ENCODE measurements at places on chromosomes 12 and 14.
A peak's percentile ranks its signal among the peaks of the same experiment; 100 is the strongest.

DNA sequence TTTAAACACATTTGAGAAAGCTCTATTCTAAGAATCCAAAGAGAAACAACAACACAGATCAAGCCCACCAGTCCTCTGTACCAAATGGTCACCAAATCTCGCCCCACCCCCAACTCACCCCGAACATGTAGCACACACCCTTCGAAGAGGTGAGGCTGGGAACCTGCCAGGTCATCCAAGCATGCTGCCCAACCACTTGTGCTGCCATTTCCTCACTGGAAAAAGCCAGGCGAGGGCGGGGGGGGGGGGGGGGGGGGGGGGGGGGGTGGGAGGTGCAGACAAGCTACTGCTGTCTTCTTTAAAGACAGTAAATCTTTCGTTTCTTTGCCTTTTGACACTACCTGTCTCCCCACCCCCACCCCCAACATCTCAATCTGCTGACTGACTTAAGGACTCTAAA is 59.9 kb downstream of the SETD3 start:
- no peak for DNase-seq

DNA sequence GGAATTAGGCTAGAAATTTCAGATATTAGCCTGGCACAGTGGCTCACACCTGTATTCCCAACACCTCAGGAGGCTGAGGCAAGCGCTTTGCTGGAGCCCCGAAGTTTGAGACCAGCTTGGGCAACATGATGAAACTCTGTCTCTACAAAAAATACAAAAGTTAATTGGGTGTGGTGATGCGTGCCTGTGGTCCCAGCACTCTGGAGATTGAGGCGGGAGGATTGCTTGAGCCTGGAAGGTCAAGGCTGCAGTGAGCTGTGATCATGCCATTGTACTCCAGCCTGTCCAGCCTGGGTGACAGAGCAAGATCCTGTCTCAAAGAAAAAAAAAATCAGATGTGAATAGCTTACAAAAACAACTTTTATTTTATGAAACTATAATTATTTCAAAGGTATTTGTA is 15.1 kb downstream of the FRMD6 start:
- no peak for DNase-seq

- no peak for DNase-seq
These were observed 1.3 kb upstream of the ASCL1 start for GRCh38 chr12:102955926-102956737.

GRCh38 chr12:10409392-10409791 is at the start of gene KLRC4:
TSS of gene KLRC4 (minus strand) at chr12:10409757. CDS start at chr12:10409575, 182 bp downstream.
- DNase-seq, result peak; percentile 3

GRCh38 chr14:60064491-60065072 is 27.1 kb upstream of the PCNX4 start:
- DNase-seq, result peak; percentile 67

DNA sequence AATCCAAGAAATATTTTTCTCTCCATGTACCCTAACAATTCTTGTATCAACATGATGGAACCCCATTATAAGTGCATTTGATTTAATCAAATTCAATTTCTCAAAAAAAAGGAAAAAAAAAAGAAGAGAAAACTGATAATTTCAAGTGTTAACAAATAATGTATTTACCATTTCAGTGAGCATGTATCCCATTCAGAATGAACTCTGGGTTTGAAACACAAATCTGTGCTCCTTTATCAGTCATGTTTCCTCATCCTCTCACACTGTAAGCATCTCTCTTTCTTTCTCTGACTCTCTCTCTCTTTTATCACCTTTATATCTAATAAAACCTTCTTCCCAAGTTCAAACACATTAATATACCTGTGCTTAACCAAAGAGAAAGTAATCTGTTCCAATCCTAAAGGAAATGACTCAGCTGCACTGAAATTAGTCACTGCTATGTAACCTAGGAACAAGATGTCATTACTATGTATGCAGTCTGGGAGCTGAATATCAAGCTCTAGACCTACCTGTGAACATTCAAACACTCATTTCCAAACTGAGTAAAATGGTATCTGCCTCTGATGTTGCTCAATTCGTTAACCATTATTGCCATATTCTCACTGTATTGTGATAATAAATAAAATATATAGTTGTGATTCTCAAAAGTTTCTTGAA is 135.0 kb upstream of the LRIG3 start:
- no peak for DNase-seq

DNA sequence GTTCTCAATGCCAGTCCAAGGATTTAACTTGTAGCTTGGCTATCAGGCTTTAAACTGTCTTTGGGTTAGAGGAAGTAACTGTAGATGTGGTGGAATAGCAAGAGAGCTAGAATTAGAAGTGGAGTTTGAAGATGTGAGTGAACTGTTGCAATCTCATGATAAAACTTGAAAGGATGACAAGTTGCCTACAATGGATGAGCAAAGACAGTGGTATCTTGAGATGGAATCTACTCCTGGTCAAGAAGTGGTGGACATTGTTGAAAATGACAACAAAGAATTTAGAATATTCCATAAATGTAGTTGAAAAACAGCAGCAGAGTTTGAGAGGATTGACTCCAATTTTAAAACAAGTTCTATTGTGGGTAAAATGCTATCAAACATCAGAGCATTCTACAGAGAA is 199.0 kb downstream of the DUSP6 start:
- no peak for DNase-seq

DNA sequence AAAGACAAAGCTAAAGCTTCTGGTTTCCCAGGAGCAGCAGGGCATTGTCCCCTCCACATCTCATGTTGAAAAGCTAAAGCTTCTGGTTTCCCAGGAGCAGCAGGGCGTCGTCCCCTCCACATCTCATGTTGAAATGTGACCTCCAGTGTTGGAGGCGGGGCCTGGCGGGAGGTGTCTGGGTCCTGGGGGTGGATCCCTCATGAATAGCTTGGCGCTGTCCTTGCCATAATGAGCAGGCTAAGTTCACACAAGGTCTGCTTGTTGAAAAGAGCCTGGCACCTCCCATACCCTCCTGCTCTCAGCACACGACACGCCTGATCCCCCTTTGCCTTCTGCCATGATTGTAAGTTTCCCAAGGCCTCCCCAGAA is 123.7 kb downstream of the PIWIL1 start:
- DNase-seq, result no peak

- peak; percentile 52 for DNase-seq
These were observed 116.7 kb downstream of the LMNTD1 start for GRCh38 chr12:25436206-25437030.

DNA sequence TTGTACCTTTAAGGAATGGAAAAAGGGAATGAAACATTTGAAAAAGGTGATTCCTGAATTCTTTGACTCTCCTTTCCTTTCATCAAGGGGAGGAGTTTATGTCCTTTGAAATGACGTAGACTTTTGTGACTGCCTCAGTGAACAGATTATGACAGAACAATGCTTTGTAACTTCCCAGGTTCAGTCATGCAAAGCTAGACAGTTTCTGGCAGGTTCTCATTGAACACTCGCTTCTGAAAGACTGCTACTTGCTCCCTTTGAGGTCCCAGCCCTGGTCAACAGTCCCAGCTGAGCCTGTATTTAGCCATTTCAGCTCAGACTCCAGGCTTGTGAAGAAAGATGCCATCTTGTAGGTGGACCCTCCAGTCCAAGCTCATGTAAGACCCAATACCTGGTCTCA is 1178.9 kb downstream of the BCL11B start:
- DNase-seq, result no peak

DNA sequence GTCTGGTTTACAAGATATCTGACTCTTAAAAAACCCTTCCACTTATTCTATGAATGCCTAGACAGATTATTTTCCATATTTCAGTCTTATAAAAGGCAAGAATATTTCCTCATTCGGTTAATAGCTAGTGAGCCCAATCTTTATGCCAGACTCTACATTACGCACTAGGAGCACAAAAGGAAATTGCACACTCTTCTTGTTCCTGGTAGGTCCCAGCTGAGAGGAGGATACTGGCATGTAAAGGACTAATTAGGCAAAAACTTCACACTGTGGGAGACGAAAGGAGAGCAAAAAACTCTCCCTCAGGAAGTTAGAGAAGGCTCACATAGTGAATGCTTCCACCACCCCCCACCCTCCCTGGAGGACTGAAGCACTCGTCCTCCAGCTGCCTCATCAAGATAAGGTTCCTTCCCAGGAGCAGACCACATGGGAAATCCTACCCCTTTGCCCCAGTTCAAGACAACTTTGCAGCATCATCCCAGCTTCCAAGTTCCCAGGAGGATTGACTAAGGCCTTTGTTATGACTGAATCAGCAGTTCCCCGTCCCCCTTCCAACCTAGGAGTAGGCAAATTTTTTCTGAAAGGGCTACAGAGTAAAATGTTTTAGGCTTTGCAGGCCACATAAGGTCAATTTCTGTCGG is 14.5 kb downstream of the CAPZA3 start:
- no peak for DNase-seq

- no peak for DNase-seq
These were observed 9.4 kb upstream of the TCHP start for GRCh38 chr12:109890620-109891170.

GRCh38 chr14:99424306-99424877 is 56.3 kb downstream of the SETD3 start:
- DNase-seq, result no peak

GRCh38 chr14:97747316-97747715 is 950.1 kb downstream of the VRK1 start:
- no peak for DNase-seq

DNA sequence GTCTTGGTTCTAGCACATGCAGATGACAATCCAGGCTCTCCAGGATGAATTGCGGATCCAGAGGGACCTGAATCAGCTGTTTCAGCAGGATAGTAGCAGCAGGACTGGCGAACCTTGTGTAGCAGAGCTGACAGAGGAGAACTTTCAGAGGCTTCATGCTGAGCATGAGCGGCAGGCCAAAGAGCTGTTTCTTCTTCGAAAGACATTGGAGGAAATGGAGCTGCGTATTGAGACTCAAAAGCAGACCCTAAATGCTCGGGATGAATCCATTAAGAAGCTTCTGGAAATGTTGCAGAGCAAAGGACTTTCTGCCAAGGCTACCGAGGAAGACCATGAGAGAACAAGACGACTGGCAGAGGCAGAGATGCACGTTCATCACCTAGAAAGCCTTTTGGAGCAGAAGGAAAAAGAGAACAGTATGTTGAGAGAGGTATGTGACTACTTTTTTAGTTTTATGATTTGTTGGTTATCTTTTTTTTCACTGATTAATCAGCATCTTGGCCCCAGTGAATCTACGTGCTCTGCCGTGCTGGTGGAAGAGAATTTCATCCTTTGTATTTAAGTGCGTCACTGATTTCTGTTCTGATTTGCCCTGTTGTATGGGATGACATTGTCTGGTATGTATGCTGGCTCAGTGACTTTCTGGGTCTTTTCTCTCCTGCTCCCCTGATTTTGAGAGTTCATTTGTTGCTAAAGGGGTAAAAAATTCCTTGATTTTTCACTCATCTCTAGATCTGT is 92.3 kb downstream of the ERC1 start:
- no peak for DNase-seq

GRCh38 chr14:92584816-92585215 is 71.2 kb downstream of the RIN3 start:
- DNase-seq, result peak; percentile 41

GRCh38 chr14:33449268-33449667 is 501.6 kb downstream of the EGLN3 start:
- DNase-seq, result no peak

DNA sequence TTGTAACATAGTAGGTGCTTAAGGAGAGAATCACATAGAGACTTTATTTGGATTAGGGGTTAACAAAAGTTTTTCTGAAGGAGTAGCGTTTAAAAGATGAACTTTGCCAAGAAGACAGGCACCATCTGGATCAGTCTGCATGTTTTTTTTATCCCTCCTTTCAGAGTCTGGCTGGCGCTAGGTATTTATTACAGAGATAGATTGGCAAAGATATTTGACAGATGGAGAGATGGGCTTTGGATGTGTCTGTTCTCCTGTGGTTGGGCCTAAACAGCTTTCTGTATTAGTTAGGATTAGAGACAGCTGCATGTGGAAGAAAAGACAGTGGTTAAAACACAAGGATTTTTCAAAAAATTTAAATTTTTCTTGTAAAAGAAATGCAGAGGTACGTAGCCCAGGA is 133.9 kb downstream of the C12orf75 start:
- no peak for DNase-seq

GRCh38 chr12:91178781-91179180 is 3.8 kb downstream of the DCN start:
- no peak for DNase-seq

DNA sequence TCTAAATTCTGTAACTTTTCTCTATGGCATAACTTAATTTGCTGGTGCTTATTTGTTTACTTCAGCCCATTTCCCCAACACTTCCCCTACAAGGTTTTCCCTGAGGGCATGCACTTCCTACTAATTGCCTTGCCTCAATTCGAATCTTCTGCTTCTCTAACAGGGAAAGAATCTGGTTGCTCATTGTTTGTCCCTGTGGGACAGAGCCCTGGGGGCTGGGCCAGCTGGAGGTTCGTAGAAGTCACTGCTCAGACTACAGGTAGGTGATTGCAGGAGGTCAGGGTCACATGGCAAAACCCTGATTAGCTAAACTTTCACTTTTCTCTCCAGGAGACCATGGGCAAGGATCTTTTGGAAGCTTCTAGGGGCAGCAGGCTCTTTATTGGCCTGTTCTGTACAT is 72.0 kb downstream of the ZFC3H1 start:
- DNase-seq, result no peak

DNA sequence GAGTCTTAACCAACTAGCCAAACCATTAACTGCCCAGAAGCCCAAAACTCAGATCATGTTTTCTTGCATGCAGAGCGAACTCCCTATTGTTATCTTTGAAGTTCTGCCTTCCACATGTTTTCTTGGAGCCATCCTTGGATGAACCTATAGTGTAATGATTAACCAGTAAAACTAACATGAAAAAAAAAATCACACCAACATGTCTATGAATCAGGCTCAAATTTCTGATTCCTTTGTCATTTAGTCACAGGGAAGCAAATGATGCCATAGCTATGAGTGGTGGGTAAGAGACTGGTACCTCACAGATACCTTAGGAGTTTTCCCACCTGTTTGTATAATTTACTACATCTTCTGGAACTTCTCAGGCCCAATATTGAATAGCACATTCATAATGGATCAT is 70.7 kb downstream of the PTPRO start:
- DNase-seq, result no peak

DNA sequence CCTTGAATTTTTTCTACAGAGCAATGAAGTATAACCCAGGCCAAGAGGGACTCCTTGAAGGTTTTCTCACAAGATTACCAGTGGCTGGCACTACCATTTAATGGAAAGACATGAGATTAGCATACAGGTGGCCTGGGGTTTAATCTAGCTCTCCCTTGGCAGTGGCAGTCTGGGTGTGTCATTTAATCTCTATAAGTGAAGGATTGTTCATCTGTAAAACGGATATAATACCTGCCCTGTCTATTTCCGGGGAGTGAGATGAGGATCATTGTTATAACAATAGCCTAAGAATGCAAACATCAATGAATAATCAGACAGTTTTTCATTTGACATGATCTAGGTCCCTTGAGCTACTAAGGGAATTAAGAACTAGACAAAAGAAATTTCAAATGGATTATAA is 168.7 kb upstream of the CPNE8 start:
- no peak for DNase-seq

GRCh38 chr14:31268216-31268615 is 60.6 kb upstream of the HECTD1 start:
- DNase-seq, result no peak

- no peak for DNase-seq
These were observed 35.5 kb upstream of the SOCS2 start for GRCh38 chr12:93536766-93537488.

Data from inflammatory macrophage treated with lipopolysaccharide for 1 hour (primary cell).